ENCODE measurements at places on chromosomes 6 and 20.

GRCh38 chr20:30919514-30920188 is 337.8 kb upstream of the DEFB115 start:
- DNase-seq = no peak

DNA sequence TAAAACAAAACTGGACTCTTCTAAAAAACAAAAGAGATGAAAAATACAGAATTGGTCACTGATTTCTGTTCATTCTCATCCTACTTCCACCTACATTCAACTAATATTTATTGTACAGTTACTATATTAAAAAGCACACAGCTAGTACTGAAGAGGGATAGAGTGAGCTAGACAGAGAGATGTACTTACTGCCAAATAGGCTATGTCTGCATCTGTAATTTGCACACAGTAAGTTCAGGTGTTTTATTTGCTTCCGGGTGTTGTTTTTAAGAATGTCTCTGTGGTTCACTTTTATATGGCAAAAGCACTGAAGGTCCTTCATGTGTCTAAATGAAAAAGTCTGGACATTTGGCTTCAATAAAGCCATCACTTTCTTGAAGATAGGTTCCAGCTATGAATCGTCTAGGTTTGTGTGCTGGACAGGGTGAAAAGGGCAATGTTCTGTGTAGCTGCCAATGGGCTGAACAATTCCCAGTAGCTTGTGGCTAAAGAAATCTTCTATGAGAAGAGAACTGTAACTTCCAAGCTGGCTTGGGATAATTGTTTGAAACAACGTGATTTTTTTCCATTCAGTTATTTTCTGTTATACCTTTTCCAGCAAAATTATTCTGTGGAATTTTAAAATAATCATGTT is 47.3 kb downstream of the EPB41L2 start:
- DNase-seq = peak; percentile 61

- DNase-seq = no peak
These were observed 36.6 kb upstream of the DYNLRB1 start for GRCh38 chr20:34479627-34480026.

DNA sequence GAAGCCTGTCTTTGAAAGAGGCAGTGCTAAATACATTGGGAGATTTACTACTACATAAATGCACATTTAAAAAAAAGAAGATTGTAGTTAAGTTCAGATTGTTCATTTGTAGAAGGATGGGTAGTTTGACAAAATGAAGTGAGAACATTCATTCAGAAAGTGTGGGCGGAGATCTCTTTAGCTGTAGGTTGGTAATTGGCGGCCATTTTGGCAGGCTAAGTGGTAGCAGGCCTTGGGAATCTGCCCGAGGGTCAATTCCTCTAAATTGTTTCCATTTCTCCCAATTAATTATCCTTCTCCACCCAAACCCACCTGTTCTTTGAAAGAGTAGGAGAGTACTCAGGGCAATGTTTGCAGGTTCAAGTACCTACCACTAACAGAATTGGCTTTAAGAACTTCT is 17.9 kb downstream of the SOX4 start:
- DNase-seq = no peak

GRCh38 chr6:147157930-147158329 is 46.3 kb upstream of the STXBP5 start:
- DNase-seq = no peak

GRCh38 chr6:88650029-88650619 is 313.3 kb downstream of the RNGTT start:
- DNase-seq = no peak

DNA sequence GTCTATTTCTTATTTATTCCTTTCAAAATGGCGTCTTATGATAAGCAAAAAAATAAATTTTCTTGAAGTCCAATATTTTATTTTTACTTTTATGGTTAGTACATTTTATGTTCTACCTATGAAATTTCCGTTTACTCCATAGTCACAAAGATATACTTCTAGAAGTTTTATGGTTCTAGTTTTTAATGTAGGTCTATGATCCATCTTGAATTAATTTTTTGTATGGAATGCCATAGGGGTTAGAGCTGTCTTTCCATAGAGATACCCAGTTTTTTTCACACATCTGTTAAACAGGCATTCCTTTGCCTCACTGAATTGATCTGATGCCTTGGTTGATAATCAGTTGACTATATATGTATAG is 24.9 kb upstream of the ASIP start:
- no peak for DNase-seq
